ENCODE measurements at places on chromosomes 16 and 17. TPM values are rescaled to one million over a fixed set of nuclear protein-coding genes. Genes with fewer than 3 reads are reported as not detected.

TEX19 gene
- total RNA-seq: 1.4 TPM

TPSD1 gene
- 0.31 TPM for total RNA-seq

CES4A gene
- 0.89 TPM for total RNA-seq

CMTM2 gene
- not detected for total RNA-seq

CTRB2 gene
- 6.8 TPM for total RNA-seq

TBC1D3D gene
- total RNA-seq: 0.44 TPM

APOBR gene
- total RNA-seq: 0.11 TPM

EVPLL gene
- not detected for total RNA-seq

HOXB2 gene
- 1.3 TPM for total RNA-seq

CMTM1 gene
- total RNA-seq: 2.5 TPM

ALOXE3 gene
- total RNA-seq: 0.81 TPM

C1QTNF1 gene
- total RNA-seq: 2.7 TPM

TMEM101 gene
- total RNA-seq: 32.1 TPM

MYH8 gene
- not detected for total RNA-seq

BCL6B gene
- 11.4 TPM for total RNA-seq

NF1 gene
- 35.4 TPM for total RNA-seq

SLC16A11 gene
- 0.48 TPM for total RNA-seq

UTS2R gene
- 0.76 TPM for total RNA-seq

SUZ12 gene
- total RNA-seq: 28.4 TPM

ABCA5 gene
- 1.8 TPM for total RNA-seq

CCL17 gene
- total RNA-seq: not detected

GID4 gene
- 16.0 TPM for total RNA-seq

LRRC37A3 gene
- total RNA-seq: 3.5 TPM

PRKAR1A gene
- total RNA-seq: 158 TPM

PYDC1 gene
- total RNA-seq: 9.5 TPM

KRT32 gene
- total RNA-seq: not detected

CDIPT gene
- 70.9 TPM for total RNA-seq

ADORA2B gene
- total RNA-seq: 5.1 TPM

SMARCE1 gene
- 114 TPM for total RNA-seq

GPR142 gene
- not detected for total RNA-seq

SYT17 gene
- total RNA-seq: 6.8 TPM

CASKIN2 gene
- 32.2 TPM for total RNA-seq

ELMO3 gene
- 15.3 TPM for total RNA-seq

ACAP1 gene
- total RNA-seq: 60.6 TPM

SLC52A1 gene
- 0.78 TPM for total RNA-seq

CTF1 gene
- 1.6 TPM for total RNA-seq

SSTR5 gene
- total RNA-seq: 0.78 TPM

CARD14 gene
- 0.83 TPM for total RNA-seq

SOST gene
- total RNA-seq: 0.25 TPM

SLC16A5 gene
- total RNA-seq: 32.4 TPM

Measured in WTC11 (cell line).